ENCODE measurements at places on chromosomes 1 and 21.

DNA sequence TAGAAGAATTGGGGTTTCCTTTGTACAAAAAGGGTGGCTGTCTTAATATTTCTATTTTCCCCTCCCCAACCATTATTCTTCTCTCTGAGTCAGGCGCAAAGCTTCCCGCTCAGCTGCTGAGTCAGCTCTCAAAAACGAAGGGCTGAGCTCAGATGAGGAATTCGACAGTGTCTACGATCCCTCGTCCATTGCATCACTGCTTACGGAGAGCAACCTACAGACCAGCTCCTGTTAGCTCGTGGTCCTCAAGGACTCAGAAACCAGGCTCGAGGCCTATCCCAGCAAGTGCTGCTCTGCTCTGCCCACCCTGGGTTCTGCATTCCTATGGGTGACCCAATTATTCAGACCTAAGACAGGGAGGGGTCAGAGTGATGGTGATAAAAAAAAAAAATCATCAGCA lies 3.0 kb upstream of the TUFT1 start:
- no peak for DNase-seq

- DNase-seq: peak; percentile 40
Measured at GRCh38 chr1:158998781-158999161, 10.9 kb upstream of the IFI16 start.

DNA sequence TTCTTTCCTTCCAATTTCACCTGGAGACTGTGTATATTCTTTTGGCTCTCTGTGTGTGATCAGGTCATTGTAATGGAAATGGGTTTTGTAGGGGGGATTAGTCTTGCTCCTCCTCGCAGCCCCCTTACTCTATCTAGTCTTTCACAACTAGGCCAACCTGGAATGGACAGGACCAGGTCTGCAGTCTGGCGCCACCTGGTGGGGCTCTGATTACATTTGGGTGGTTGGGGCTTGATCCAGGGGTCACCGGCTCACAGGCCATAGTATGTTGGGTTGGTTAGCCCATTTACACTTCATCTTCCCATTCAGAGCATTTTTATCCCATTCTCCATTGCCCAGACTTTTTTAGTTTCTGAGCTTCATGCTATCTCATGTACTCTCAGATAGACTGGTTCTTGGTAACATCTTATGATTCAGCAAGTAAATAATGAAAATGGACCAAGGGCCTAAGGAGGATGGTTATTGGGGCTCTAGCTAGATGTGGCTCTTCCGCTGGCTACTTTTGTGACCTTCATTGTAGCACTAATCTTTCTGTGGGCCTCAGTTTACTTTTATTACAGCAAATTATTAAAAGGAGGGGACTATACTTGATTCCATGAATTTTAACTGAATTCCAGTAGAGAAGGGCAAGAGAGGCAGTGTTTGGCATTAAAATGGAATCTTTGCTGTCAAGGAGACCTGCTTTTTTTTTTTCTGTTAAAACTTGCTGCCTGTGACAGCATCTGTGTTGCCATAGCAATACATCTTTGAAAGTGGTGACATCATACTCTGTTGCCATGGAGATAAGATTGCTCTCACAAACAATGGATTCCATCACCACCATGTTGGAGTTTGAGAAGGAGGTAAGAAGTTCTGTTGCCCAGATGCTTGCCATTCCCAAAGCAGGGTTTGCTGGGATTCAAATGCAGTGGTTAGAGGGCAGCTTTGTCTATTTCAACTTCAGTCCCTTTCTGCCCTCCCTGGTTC lies 150.1 kb downstream of the PLXNA2 start:
- no peak for DNase-seq

- DNase-seq: no peak
Measured at GRCh38 chr21:44593598-44594405, 1.5 kb upstream of the KRTAP10-6 start.

GRCh38 chr1:241999026-241999425 lies at the start of gene MAP1LC3C:
MAP1LC3C (minus strand) TSS chr1:241999098; CDS start chr1:241999008, 90 bp downstream.
- no peak for DNase-seq

- no peak for DNase-seq
Measured at GRCh38 chr1:214364386-214364785, 83.4 kb downstream of the SMYD2 start.

GRCh38 chr1:159211331-159212136 lies 6.9 kb downstream of the ACKR1 start:
- DNase-seq: no peak

GRCh38 chr1:204931768-204932572 lies 61.3 kb downstream of the NFASC start:
- DNase-seq: no peak

- no peak for DNase-seq
Measured at GRCh38 chr1:196148367-196148970, 459.8 kb downstream of the KCNT2 start.

Measured in DMS 273 treated with DMSO at 0.1 percent for 48 hours (cell line).